ENCODE measurements at places on chromosomes 3 and 15. TPM values are rescaled to one million over a fixed set of nuclear protein-coding genes. Genes with fewer than 3 reads are reported as not detected.

Gene UPK1B
- total RNA-seq, result 0.16 TPM

Gene PRR20G
- total RNA-seq, result not detected

Gene CMSS1
- total RNA-seq, result 5.7 TPM

Gene HRG
- not detected for total RNA-seq

Gene TTLL13
- 0.06 TPM for total RNA-seq

Gene ZIC1
- not detected for total RNA-seq

Measured in bladder microvascular endothelial cell (primary cell).